ENCODE measurements at places on chromosomes 2 and 18. TPM values are rescaled to one million over a fixed set of nuclear protein-coding genes. Genes with fewer than 3 reads are reported as not detected.

The HRH4 gene
- 1.6 TPM for total RNA-seq

The ZBTB7C gene
- not detected for total RNA-seq

The ERICH2 gene
- not detected for total RNA-seq

The MAP3K19 gene
- not detected for total RNA-seq

The TBR1 gene
- not detected for total RNA-seq

The CASP8 gene
- 200 TPM for total RNA-seq

The LYPD6B gene
- not detected for total RNA-seq

Data from CD4-positive, alpha-beta memory T cell (primary cell).